ENCODE measurements at places on chromosomes 3 and 15.

DNA sequence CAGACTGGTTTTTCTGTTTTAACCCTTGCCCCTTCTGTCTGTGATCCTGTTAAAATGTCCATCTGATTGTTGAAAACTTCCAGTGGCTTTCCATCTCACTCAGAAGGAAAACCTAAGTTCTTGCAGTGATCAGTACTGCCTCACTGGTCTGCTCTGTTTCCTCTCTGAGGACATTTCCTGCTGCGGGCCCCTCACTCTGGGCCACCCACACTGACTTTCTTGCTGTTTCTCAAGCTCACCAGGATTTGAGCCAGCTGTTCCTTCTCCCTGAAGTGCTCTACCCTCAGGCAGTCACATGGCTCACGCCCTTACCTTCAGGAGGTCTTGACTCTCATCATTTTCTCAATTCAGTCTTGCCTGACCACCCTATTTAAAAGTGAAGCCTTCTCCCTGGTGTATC, 1.8 kb downstream of the GRK7 start:
- no peak for ATAC-seq

DNA sequence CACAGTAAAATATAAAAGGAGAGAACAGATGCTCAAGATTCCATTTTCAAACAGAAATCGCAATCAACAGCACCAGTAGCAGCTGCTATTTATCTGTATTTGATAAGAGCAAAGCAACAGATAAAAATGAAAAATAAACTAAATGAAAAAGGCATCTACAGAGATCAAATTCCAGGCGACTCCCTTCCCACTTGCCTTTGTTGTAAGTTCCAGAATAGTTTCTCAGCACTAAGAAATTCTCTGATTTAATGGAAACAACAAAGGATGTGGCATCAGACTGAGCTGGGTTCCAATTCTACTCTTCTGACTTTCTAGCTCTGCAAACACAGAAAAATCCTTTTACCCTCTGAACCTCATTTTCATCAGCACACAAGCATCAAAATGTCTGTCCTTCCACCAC, 110.8 kb upstream of the MME start:
- no peak for ATAC-seq

DNA sequence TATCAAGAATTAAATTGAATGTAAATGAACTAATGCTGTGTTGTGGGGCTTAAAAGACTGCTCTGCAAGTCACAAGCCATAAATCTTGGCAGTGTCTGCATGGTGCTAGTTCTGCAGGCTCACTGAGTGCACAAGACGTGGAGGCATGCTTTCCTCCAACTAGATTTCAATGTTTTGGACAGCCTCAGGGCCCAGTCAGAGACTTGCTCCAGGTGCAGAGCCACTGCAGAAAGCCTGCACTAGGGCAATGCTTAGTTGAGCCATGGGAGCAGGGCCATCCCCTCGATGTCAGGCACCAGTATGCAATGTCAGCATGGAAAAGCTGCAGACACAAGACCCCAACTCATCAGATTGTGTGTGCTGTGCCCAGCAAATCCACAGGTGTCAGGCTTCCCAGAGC, 234.5 kb upstream of the CDIN1 start:
- no peak for ATAC-seq

- ATAC-seq = no peak
These were observed 108.8 kb upstream of the HACD2 start for GRCh38 chr3:123693584-123694190.

GRCh38 chr15:77035584-77035983, 35.3 kb downstream of the TSPAN3 start:
- ATAC-seq = no peak

DNA sequence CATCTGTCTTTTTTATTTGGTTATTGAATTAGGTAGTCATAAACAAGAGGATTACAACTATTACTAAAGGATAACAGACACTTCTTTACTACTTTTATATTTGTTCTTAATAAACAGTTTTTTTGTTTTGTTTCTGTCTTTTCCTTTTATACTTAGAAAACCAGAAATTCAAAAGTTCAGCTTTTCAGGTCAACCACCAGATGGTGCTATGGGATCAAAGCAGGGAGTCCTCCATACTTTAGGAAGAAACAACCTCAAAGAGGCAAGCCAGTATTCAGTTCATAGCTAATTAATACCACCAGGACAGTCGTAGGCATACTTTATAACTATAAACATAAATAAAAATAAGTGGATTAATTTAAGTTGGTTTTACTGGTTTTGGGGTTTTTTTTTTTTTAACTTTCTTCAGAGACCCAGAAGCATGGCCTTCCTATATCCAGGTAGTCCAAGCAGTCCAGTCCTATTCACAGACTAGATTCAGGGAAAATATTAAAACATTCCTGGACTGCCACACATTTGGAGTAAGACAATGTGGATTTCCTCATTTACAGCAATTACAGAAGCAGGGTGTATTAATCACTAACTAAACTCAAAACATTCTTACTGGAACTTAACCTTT, 16.0 kb upstream of the EID1 start:
- peak; percentile 60 for ATAC-seq

GRCh38 chr3:152419748-152420147, 151.0 kb downstream of the MBNL1 start:
- no peak for ATAC-seq

GRCh38 chr3:185992831-185993374, 55.1 kb upstream of the TRA2B start:
- peak; percentile 53 for ATAC-seq

- ATAC-seq = no peak
These were observed 3.8 kb downstream of the INKA1 start for GRCh38 chr3:49806850-49807249.

DNA sequence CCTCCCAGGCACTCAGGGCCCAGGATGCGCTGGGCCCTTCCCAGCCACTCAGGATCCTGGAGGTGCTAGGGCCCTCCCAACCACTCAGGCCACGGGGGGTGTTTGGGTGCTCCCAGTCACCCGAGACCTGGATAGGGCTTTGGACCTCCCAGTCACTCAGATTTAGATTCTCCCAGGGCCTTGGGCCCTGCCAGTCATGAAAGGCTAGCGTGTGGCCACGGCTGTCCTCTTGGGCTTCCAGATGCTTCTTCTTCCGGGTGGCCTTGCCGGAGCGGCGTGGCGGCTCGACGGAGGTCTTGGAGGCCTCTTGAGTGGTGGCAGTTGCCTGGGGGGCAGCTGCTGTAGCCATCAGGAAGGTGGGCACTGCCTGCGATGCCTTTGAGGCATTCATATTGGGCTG, 2.8 kb downstream of the MAGEL2 start:
- ATAC-seq = no peak

GRCh38 chr3:177426878-177427495, 229.7 kb upstream of the TBL1XR1 start:
- no peak for ATAC-seq

DNA sequence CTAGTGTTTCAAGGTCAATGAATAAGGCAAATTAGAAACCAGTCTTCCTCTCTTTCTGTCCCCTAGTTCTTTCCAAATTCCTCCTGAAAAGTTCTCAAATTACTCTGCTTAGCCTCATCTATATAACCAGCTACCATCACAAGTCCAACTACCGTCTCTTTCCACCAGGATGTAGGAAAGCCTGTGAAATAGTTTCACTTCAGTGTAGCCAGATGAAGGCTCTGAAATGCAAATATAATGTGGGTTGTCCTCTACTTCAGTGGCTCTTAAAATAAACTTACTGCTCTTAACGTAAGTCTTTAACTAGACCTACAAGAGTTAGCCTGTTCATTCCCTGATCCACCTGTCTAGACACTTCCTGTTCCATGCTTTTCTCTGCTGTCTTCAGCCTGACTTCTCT, 827.7 kb downstream of the ROBO1 start:
- no peak for ATAC-seq

DNA sequence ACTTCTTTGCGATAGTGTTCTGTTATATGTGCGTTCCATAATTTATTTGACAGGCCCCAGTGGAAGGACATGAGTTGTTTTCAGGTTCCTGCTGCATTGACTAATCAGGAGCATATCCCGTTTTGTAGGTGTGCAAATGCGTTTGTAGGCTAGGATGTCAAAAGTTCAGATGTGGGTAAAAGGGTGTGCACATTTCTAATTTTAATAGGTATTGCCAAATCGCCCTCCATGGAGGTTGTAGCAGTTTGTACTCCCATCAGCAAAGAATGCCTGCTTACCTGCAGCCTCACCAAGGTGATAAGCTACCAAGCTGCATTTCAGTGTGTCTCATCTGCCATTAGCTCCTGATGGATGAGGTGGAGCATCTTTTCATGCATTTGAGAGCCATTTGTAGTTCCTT, 36.3 kb downstream of the KLF13 start:
- ATAC-seq = no peak

- no peak for ATAC-seq
These were observed 23.8 kb upstream of the CNBP start for GRCh38 chr3:129207479-129207878.

GRCh38 chr3:174342171-174342570, 517.0 kb upstream of the NAALADL2 start:
- no peak for ATAC-seq

- ATAC-seq = no peak
These were observed 380.3 kb upstream of the THBS1 start for GRCh38 chr15:39200586-39200985.

GRCh38 chr3:58521917-58522631, 14.9 kb downstream of the ACOX2 start:
- no peak for ATAC-seq
